Stimulated activated CD4-positive, alpha-beta T cell treated with anti-CD3 and anti-CD28 coated beads, Interleukin-2, amount 100 ng/mL, for 24 hours (primary cell): ENCODE measurements at places on chromosomes 16 and 17.

GRCh38 chr16:5065326-5065725 is 430 bp downstream of the C16orf89 start:
- DNase-seq: no peak

DNA sequence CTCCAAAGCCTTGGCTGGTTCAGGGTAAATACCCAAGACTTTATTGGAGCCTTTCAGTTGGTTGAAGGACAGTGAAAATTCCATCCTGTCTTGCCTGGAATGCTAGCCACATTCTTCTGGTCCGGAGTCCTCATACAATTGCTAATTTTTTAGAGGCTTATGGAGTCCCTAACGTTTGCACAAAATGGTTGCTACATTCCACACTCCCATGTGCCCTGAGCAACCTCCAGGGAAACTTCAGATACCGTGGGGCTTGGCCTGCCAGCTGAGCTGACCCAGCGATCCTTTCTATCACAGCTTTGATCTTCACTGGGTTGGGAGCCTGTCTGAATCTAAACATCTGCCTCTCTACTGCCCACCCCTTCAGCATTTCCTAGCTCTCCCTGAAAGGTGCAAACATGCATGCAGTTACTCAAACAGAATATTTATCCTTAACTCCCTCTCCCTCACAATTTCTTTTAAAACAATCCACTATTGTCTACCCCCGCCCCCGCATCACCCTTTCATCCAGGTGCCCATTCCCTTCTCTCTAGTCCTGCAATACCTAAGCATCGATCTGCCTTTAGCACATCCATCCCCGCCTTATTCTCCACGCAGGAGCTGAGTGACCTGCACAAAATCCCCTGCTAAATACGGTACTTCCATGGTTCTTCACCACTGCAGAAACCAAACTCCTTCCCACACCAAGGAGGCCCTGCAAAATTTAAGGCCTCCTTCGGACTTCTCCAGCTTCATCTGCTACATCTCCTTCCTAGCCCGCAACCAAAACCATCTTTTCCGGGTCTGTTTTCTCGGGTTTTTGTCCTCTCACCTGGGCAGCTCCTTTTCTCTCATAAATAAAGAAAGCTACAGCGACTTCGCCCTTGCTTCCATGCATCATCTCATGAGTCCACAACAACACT is 810 bp upstream of the GAN start:
- no peak for DNase-seq

DNA sequence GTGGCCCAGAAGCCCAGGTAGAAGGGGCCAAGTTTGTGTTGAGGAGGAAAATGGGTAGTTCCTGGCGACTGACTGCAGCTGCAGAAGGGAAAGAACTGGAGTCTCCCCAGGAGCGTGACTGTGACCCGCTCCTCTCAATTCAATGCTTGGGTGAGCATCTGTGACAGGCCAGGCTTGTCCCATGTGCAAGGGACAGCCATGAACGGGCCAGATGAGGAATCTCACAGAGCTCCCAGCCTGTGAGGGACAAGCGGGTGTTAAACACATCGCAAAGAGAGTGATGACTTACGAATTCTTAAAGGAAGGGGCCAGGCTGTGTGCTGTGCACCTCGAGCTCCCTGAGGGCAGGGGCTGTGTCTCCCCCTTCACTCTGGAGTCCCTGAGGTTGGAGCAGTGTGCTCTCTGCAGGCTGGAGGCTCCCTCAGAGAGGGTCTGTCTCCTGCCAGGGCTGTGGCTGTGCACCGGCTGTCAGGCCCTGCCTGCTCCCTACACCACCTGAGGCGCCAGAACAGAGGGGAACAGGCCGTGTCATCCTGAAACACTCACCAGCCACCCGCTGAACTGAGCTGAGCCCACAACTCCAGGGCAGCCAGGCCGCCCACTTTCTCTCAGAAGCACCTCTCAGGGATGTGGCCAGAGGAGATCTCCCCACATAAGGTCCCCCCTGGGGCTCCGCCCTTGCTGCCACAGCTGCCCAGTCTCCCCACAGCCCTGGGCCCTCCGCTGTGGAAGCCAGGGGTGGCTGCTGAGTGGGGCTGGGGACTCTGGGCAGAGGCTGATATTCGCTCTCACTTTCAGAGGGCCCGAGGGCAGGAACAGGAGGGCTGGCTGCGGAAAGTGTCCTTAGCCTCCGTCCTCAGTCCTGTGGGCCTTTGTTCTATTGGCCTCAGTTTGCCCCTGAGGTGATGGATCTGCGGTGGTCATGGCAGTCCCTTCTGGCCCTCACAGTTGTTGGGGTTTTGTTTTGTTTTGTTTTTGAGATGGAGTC is 25.7 kb upstream of the NXPH3 start:
- DNase-seq: no peak

- no peak for DNase-seq
These were observed 256.6 kb upstream of the KCNJ16 start for GRCh38 chr17:69818467-69818866.

DNA sequence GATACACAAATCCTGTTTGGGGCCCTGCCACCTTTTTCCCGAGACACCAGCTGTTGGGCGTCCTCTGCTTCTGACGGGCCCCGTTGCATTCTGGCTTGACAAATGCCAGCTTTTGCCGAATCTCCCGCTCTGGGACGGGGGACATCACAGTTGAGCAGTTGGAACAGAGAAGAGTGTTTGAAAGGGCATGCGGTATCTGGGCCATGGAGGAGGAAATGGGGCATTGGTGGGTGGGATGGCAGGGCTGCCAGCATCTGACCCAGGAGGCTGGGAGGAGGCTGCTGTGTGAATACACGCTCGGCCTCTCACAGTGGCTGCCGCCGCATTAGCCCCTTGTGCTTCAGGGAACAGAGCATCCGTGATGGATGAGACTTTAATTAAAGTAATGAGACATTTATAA is 184.3 kb upstream of the TNRC6C start:
- DNase-seq: no peak

- DNase-seq: no peak
These were observed 12.1 kb downstream of the NDUFAF8 start for GRCh38 chr17:81251094-81251708.

GRCh38 chr17:34366529-34367107 is 3.6 kb upstream of the CCL1 start:
- DNase-seq: no peak

DNA sequence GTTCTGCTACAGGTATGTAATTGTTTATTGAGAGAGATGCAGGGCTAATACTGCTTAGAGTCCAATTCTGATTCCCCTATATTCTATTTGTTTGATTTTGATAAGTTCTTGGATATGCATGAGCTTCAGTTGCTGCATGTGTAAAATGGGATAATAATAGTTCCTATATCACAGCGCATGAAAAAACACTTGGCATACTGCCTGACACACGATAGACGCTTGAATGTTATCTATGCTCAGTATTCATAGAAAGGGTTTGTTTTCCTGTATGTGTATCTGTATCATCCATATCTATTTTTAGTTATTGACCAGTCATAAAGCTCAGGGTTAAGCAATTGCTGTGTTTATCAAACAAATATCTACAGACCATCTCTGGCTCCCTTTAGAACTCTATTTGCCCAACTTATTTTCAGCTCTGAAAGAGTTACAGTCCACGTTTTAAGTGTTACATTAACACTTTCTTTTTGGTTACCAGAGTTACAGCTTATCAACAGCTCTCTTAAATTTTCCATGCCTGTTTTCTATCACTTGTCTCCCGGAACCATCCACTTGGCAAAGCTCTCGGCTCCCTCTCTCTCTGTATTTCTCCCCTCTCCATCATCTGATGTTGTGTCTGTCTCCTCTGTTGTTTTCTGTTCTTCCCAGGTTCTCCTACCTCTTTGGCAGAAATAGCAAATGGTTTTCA is 334.8 kb downstream of the CBLN1 start:
- DNase-seq: no peak

GRCh38 chr16:13909872-13910303 is 10.1 kb upstream of the ERCC4 start:
- DNase-seq: no peak

DNA sequence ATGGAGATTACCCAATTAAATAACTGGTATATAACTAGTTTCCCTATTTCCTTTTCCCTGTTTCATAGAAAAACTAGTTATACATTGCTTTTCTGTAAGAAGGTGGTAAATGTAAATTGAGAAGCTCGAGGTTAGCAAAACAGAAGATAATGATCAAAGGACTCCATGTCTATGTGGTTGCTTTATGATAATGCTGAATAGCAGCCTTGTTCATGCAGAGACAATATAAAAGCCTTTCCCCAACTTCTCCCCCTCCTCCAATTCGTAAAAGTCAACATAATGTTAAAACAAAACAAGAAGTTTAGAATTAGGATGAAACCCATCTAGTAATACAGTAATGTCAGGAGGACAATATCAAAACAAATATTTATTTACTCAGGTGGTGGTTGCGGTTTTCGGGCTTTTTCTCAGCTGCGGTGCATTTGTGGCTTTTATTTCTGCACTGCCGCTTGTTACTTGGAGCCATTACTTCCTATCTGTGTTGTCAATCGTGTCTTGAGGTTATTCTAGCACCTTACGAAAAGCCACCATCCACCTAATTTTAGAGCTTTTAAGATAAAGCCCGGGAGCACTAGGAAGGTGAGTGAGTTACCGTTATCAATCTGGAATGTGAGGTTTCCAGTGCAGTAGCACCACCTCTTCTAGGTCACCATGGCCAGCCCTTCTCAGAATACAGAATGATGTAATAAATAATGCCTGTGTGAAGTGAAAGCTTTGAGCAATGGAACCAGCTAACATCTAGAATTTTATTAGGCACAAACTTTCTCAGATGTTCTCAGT is 297.5 kb downstream of the CDH13 start:
- DNase-seq: no peak

- DNase-seq: no peak
These were observed 6.9 kb upstream of the CHMP6 start for GRCh38 chr17:80984749-80985148.
